ENCODE measurements at places on chromosomes 5 and 9. TPM values are rescaled to one million over a fixed set of nuclear protein-coding genes. Genes with fewer than 3 reads are reported as not detected.

- no peak for DNase-seq
Observed at GRCh38 chr5:147234239-147234824, 494 bp upstream of the STK32A start.

The PCDHGA10 gene
- total RNA-seq, result 3.7 TPM

DNA sequence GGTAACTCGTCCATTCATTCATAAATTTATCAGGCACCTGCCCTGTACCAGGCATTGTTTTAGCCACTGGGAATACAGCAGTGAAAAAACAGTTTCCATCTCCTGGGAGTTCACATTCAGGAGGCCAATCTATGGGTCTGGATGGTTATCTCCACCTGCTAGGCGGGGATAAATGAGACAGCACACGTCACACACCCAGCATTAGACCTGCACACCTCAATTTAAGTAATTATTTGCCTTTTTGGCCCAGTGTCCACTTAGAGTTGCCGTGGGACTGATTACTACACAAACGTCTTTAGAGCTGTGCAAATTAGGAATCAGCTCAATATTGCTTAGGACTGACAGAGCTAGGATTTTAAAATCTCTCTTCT lies 46.1 kb downstream of the STK10 start:
- DNase-seq, result no peak

The AGXT2 gene
- not detected for total RNA-seq

DNA sequence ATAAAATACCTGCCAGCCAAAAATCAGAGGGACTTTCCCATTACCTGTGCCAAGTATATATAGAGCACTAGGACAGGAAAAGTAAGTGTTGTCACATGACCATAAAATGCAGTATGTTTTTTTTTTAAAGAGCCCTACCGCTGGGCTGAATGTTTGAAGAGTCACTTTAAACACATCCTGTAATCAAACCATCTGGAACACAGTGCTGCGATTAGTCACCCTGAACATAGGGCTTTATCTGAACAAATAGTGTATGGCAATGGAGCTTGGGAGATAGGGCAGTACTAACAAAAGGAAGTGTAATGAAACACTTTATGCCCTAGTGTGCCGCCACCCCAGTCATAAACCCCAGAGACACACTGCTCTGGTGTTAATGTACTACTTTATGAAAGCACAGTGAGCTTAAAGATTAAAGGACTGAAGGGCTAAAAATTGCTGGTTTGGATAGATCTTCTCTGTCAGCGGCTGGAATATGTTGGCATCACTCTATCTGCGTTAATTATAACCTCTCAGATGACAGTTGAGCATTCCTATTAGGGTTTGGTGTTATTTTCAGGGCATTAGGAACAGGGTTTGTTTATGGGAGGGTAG lies 90.4 kb downstream of the ZNF608 start:
- DNase-seq, result peak; percentile 64

DNA sequence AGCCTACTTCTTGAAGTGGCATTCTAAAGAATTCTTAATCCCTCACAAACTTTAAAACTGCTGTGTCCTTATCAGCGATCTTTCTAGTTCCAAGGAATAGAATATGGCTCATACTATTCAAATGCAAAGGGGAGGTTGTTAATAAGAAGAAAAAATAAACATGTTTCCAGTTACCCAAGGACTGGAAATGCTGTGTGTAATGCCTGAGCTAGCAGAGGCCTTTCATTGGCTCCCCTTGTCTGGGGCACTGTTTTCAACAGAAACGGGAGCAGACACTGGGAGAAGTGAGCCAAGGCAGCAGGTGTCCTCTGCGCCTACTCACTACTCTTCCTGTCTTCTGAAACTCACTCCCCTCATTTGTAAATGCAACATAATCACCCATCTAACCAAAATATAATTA lies 253.0 kb downstream of the MARCHF11 start:
- DNase-seq, result no peak

DNA sequence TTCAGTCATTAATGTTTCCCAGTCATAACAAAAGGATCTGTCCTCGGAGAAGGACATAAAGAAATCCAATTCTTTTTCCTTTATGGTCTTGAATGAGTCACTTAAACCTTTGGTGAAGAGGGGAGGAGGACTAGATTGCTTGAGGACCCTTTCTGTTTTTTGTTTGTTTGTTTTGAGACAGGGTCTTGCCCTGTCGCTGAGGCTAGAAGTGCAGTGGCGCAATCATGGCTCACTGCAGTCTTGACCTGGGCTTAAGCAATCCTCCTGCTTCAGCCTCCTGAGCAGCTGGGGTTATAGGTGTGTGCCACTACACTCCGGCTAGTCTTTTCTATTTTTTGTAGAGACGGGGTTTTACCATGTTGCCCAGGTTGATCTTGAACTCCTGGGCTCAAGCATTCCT lies 12.3 kb downstream of the TIGD6 start:
- DNase-seq, result no peak

The CNTNAP3B gene
- total RNA-seq, result 35.5 TPM

DNA sequence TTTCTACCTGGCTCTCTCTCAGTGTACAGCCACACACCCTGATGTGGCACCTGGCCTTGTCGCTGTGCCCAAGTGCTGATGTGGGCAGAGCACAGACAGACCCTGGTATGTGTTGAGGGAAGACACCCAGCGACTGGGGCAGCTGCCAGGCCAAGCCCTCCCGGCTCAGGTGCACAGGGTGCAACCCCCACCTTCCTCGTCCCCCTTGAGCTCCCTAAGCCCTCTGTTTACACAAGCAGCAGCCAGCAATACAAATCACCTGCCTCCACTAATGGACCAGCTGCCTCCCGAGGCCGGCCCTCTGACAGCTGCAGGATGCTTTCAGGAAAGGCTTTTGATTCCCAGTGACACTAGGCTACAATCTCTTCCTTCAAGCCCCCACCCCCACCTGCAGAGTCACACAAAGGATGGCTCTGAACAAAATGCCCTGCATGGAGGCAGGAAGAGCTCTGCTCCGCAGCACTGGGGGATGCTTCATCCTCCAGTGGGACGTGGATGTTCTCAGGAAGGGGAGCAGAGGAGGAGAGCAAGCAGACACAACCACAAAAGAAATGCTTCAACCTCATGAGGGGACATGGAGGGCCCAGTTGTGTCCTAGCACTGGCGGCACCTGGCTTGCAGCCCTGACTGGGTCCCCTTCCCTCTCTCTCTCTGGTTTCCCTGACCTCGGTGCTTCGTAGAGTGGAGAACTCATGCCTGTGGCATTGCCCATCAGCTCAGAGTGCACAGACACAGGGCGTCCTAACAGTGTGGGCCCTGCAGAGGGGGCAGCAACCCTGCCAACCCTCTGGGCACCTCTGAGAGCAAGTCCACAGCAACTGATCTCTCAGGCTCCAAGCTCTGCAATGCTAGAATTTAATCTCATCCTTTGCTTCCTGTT lies 140.8 kb downstream of the BARX1 start:
- no peak for DNase-seq

- no peak for DNase-seq
Observed at GRCh38 chr9:137544176-137544760, 5.9 kb downstream of the PNPLA7 start.

The SLC6A7 gene
- total RNA-seq, result not detected

- DNase-seq, result no peak
Observed at GRCh38 chr9:137302449-137303150, 529 bp upstream of the NRARP start.

The STRBP gene
- 23.3 TPM for total RNA-seq

DNA sequence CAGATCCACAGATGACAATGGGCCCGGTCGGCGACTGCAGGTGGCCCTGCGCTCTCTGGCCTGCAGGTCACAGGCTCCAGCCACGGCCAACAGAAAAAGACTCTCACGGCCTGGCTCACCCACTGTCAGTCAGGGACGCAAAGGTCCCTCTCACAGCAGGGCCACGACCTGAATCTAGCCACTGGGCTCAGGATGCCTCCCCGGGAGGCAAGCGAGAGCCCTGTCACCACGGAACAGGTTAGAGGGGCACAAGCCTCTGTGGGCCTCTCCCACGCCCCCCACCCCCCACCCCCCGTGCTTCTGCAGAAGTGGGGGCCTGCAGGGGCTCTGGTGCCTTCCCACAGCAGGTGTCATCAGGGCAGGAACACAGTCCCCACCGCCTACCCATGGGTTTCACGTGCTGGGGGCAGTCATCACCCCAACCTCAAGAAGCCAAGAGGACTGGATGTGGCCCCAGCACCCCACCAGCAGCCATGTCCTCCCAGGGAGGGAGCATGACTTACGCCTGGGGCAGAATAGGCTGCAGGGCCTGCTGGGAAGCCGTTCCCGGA lies 17.3 kb upstream of the EGFL7 start:
- DNase-seq, result no peak

The IL7R gene
- 0.19 TPM for total RNA-seq

DNA sequence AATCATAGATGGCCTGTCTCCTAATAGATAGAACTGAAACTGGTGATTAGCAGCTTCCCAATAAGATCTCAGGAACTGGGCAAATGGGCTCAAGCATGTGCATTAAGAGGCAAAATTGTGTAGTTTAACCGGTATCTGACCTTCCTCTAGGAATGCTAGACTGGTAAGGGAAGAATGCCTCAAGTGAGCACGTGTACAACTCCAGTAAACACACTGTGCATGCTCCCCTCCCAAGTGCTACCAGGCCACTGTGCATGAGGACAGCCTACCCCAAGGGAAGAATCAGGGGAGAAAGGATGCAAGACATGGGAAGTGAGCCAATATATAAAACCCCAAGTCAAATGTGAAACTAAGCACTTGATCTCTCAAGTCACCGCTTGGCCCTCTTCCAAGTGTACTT lies 1157.4 kb upstream of the CDH18 start:
- DNase-seq, result no peak

- no peak for DNase-seq
Observed at GRCh38 chr9:80177949-80178480, 606.2 kb downstream of the TLE4 start.

DNA sequence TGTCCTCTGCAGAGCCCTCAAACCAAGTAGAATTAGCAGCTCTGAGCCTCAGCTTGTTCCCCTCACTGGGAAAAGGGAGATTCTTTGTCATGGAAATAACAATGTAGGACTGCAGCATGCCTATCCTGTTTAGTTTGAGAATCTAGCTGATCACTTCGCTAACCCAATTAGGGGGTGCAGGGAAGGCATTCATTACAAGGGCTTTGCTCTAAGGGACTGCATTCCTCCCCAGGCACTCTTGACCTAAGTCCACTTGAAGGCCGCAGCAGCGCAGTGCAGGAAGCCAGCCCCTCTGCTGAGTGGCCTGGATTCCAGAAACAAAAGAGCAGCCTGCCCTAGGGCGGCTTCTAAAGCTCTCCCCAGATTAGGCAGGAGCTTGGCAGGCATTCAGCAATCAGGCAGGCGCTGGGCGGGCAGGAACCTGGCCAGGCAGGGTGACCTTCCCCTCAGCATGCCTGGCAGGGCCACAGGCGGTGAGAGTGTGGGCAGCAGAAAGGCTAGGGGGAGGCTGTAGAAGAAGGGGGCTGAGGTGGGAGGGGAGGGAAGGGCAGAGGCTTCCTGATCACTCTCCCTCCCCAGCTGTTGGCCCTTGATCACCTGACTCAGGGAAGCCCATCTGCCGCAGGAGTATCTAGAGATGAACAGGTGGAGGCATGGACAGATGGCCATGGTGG lies 24.8 kb downstream of the CCNJL start:
- peak; percentile 43 for DNase-seq

- no peak for DNase-seq
Observed at GRCh38 chr9:16710888-16711287, 159.6 kb downstream of the BNC2 start.

DNA sequence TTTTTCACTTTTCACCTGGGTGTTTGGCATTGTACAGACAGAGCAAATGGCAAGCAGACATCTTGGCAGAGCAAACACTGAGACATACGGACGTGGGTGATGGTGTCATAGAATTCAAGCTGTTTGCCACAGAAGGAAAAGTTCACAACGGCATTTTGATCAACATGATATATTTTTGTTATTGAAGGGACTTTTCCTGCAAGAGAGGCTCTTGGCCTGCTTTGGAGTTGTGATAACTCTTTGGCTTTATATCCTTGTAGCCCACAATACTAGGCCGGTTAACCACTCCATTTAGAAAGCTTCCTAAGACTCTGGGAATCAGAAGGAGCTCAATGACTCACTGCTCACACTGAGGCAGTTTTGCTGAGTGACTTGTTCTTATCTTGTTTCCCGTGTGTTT lies 1038.3 kb downstream of the TLE1 start:
- no peak for DNase-seq

DNA sequence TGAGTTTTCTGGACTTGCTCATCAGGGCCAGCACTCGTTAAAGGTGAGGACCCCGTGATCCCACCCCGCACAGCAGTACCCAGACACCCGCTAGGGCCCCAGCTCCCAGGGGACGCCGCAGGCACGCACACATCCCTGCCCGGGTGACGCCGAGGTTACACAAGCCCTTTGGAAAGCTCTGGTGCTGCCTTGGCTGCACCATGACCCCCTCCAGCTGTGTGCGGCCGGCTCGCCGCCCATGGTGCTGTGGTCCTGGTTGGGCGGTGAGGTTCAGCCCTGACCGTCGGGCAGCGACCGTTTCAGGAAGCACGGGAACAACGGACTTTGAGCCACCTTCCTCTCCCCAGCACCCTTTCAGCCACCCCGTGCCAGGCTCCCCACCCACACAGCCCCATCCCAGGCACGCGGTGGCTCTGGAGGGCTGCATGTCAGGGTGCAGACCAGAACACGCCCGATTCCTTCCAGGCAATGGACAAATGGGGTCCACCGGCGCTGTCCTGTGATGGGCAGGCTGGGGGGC lies 7.5 kb upstream of the SLC12A7 start:
- no peak for DNase-seq

GRCh38 chr5:136018814-136019783 lies 9.7 kb upstream of the TGFBI start:
- DNase-seq, result no peak

GRCh38 chr5:172009536-172010270 lies 3.3 kb upstream of the FBXW11 start:
- DNase-seq, result no peak

DNA sequence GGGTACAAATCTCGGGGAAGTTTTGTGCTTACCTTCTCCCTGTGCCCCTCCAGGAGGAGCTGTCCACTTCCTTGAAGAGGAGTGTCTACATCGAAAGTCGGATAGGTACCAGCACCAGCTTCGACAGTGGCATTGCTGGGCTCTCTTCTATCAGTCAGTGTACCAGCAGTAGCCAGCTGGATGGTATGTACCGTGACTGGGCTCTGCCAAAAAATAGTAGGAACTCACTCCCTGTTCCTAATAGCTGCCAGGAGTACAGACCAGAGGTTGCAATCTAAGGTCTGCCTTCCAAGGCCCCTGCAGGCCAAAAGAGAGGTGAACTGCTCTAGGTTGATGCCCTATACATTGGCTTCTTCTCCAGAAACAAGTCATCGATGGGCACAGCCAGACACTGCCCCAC lies 3.9 kb downstream of the KIF20A start:
- no peak for DNase-seq

DNA sequence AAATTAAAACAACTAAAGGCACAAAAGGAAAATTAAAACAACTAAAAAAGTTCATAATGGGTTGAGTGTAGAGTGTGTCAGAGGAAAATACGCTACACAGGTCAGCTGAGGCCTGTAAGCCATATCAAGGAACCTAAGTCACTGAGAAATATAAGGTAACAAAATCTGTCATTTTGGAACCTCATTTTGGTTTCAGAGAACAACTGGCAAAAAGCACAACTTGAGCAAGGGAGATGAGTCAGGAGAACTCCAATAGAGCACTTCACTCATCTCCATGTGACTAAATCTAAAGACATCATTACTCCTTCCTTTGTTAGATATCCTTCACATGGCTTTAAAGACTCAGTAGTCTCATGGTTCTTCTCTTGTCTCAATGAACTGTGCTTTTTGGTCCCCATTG lies 269.4 kb upstream of the POU5F2 start:
- no peak for DNase-seq

GRCh38 chr5:158563760-158564390 lies 535.8 kb downstream of the EBF1 start:
- DNase-seq, result no peak

GRCh38 chr5:74232276-74232675 lies 408.3 kb downstream of the ENC1 start:
- peak; percentile 70 for DNase-seq
